Activated CD4-positive, alpha-beta T cell treated with anti-CD3 and anti-CD28 coated beads, Interleukin-2, amount 10 ng/mL, durations not matched to agents 7 days and 5 days (primary cell): ENCODE measurements at places on chromosomes 2 and 18. TPM values are rescaled to one million over a fixed set of nuclear protein-coding genes. Genes with fewer than 3 reads are reported as not detected.

DNA sequence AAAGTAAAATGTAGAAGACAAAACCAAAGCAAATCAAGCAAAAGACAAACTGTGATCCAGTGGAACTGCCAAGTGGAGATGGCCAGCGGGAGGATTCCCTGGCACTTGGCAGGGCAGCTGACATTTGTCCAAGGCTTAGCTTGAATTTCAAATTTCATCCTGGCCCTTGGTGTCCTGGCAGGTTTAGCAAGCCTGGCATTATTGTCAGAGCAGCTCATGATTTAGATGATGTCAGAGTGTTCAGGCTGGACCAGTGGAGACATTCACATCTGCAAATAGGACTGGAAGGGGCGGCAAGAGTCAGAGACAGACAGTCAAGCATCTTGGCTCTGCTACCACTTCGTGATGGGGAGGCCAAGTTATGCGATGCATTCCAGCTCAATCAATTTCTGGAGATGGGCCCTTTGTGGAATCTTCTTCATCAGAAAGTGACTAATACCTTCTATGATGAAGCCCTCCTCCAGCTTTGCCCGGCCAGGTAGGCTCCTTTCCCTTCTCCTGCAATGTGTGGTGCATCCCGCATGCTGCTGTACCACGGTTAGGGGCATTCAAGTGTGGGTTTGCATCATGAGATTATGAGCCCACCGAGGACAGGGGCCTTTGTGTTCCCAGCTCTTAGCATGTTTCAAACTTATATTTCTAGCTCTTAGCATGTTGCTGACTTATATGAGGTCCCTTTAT is 199.7 kb downstream of the ANKRD30B start:
- DNase-seq, result no peak

Gene ABCG8
- not detected for total RNA-seq

- DNase-seq, result no peak
Measured at GRCh38 chr2:70344195-70344594, 42.3 kb upstream of the FAM136A start.

DNA sequence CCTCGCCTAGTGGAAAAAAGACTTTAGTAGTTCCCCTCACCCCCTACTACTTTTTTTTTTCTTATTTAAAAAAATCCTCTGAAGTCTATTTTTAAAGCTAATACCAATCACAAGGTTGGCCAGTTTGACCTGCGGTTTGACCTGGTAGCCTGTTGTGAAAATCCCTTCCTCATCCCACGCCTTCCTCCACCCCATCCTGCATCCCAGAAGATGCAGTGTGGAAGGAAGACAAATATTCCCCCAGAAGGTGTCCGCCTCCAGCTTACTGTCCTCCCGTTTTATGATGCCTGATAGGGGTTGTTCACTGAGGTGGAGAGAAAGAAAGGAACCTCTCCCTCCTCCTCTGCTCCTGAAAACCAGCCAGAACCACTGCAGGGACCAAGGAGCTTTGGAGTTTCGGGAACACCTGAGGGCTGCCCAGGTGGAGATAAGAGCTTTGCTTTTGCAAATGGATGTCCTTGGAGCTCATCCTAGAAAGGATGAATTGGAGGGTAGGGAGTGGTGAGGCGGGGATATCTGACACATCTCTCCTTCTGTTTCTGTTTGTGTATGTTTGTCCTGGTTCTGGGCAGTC is 909 bp downstream of the ATP6V1C2 start:
- DNase-seq, result no peak

Gene GALNT3
- total RNA-seq, result 9.9 TPM

Gene REG3G
- total RNA-seq, result not detected

- DNase-seq, result no peak
Measured at GRCh38 chr2:96920801-96921560, 51.1 kb upstream of the SEMA4C start.

- DNase-seq, result no peak
Measured at GRCh38 chr18:74529378-74529777, 4.9 kb upstream of the CNDP1 start.

Gene WIPF1
- total RNA-seq, result 378 TPM

Gene ATG9A
- total RNA-seq, result 48.5 TPM

Gene HYCC2
- 31.4 TPM for total RNA-seq

DNA sequence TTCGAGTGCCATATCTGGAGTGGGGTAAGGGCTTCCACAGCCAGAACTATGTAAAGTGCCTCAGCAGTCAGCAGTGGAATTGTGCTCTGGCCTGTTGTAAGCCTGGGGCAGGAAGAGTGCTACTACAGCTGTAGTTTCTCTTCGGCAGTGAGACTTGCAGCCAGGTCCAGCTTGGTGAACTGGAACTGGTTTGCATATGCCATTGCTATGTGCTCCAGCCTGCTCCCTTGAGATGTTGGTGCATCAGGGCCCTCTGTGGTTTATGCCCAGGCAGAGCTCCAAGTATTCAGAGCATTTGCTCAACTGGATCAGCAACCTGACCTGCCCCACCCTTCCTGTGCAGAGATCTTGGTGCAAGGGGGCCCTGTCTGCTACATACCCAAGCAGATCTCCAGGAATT is 47.8 kb downstream of the ZNF804A start:
- DNase-seq, result no peak

Gene TXNL4A
- total RNA-seq, result 131 TPM

DNA sequence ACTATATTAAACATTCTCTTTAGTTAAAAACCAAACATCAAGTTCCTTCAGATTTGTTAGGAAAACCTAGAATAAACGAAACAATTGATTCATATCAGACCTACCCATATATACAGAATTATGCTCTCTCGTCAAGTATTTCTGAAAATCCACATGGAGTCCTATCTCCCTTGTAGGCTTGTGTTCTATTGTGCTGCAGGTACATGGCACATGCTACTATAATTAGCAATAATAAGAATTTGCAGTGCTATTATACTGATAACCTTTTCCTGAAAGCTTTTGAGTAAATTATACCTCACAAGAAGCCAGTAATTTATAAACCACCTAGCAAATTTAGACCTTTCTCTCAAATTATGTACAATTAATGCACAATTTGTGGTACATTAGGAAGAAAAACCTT is 158.6 kb upstream of the STK17B start:
- DNase-seq, result no peak

DNA sequence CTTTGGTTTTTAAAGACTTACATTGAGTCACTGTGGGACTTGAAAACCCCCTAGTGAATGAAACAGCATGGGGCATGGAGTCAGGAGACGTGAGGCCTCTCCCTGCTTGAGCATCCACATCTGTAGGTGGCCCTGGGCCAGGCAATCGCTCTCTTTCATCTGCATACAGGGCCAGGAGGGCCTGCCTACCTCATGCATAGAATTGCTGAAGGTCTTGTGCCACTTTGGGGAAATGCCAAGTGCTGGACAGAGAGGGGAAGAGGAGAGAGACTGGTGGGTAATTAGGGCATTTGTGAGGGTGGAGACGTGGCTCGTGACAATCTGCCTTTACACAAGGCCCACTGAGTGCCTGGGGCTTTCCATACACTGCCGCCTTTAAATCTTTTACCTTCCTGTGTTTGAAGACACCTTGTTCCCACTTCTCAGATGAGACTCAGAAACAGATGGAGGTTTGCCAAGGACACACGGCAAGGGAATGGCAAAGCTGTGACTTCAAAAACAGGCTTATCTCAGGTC is 322.2 kb upstream of the HS6ST1 start:
- no peak for DNase-seq

GRCh38 chr2:237665713-237666143 is 38.3 kb downstream of the LRRFIP1 start:
- DNase-seq, result no peak

Gene SLC66A3
- 21.6 TPM for total RNA-seq

Gene ELOA2
- total RNA-seq, result not detected

- DNase-seq, result no peak
Measured at GRCh38 chr18:41343808-41344207, 611.2 kb upstream of the PIK3C3 start.

GRCh38 chr2:122873951-122874350 is 1118.5 kb downstream of the TSN start:
- DNase-seq, result no peak

DNA sequence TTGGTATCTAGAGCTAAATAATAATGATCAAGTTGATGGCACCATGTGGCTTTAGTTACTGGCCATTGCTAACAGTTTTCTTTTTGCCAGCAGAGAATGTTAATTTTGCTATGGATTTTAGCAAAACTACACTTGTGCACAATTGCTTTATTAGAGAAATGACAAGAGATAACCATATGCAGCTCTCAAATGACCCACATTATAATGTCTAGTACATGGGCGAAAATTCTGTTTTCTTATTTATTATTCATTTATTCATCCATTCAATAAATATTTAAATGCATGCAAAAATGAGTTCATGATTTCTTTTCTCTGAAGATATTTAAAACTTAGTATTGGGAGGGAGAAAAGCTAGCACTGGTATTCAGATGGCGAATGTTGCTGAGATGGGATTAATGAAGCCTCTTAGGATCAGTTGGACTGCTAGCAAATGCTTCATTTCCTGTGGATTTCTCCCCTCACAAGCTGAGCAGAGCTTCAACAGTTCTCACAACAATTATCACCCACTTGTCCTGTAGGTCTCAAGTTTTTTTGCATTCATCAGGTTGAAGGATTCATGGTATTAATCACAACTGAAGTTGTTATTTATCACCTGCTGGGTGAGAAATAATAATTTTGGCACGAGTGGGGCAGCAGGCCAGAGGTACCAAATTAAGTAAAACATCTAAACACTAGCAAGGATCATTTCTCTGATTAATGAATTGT is 95.2 kb downstream of the MTX2 start:
- no peak for DNase-seq

- DNase-seq, result no peak
Measured at GRCh38 chr2:7694076-7694985, 777.1 kb downstream of the RNF144A start.

Gene TPO
- total RNA-seq, result not detected

Gene G6PC2
- not detected for total RNA-seq

Gene PCARE
- total RNA-seq, result not detected

- no peak for DNase-seq
Measured at GRCh38 chr18:56314396-56314795, 324.0 kb downstream of the TXNL1 start.

DNA sequence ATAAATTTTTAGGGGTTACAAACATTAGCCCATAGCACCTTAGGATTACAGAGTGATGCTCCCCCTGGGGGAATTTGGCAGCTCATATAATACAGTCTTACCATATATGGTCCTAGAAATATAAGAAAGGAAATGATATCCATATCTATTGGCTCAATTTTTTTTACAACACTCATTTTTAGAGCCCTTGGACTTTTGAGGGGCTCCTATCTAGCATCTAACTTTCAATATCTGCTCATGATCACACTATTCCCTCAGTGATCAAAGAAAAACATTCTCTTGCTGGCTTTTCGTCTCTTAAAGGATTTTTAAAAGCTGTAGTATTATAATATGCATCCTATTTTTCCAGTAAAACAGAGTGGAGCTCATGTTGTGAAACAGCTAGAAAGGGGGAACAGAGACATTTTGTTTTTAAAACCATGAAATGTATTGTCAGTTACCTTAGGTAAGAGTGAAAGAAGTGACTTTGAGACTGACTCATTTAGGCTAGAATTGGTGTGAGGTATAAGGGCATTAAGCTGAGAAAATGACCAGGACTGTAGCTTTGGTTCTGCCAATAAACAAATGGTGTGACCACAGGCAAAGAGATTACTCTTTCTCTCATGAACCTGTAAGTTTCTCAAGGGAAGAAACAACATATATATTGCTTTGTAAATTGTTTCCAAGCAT is 65.8 kb downstream of the ALPK2 start:
- no peak for DNase-seq

Gene TAF4B
- 11.7 TPM for total RNA-seq
